SK-N-SH treated with all-trans-retinoic acid at 6 μM for 48 hours (cell line): ENCODE measurements at places on chromosomes 2 and 18.

GRCh38 chr2:39696838-39697237 is 31.1 kb downstream of the TMEM178A start:
- ATAC-seq: peak; percentile 92

DNA sequence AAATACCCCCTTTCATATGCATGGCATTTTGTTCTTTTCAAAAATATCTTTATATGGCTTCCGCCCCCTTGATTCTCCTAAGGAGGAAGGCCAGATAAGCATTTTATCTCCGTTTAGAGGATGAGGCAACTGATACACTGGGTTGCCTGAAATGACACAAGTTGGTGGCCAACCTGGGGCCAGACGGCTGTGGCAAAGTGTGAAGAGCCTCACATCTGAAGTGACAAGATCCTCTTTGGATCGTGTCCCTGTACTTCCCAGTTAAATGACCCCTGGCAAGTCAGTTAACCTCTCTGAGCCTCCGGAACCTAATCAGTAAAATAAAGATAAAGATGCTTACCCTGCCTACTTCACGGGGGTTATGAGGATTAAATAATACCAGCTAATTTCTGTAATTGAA is 4.6 kb downstream of the SETBP1 start:
- ATAC-seq: no peak

GRCh38 chr18:32450874-32451273 is 19.8 kb downstream of the GAREM1 start:
- no peak for ATAC-seq

DNA sequence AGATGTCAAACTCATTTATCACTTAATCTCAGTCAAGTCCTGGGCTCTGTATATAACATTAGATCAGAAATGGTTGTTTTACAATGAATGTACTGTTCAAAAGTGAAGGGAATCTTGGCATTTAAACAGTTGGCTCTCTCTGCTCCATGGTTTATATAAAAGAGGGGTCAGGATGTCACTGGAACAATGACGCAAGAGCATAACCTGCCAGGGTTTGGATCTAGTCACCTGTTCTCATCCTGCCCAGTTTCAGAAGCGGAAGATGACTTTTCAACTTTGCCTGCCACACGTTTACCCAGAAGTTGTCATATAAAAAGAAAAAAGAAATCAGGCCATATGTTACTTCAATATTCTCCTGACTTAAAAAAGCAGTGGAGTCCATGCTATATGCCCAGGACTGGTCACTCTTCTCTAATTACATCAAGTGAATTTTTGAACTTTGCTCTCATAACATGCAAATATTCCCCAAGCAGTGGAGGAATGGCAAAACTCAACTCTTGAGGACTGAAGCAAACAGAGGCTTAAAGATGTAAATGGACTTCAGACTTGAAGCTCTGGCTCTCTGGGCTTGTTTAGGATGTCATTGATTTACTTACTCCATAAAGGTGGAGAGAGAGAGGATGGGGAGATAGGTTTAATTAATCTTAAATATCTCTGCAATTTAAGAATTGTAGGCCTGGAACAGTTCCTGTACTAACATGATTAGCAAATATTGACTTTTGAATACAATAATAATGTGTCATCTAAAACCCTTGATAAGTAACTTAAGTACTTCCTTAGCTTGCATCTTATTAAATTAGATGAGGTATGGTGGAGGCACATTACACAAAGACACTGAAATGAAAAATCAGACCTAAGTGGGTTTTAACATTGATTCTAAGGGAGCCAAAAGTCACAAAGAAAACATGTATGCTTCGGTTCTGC is 58.3 kb downstream of the ETAA1 start:
- no peak for ATAC-seq

DNA sequence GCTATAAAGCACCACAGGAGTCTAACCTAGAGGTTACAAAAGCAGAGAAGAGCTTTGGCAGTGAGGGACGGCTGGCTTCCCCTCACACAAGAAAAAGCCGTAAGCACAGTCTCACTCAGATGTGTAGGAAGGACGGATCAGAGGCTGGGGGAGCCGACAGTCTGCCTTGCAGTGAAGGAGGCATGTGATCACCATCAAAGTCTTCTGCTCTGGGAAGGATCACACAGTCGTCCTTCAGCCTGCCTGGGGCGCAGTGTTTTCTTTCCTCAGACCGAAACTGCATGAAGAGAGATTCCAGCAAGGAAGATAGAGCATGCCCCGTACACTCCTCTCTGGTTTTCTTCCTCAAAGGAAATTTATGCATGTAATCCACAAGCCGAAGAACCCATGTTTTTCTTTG is 24.1 kb downstream of the GATA6 start:
- peak; percentile 39; the same call in 2 of the 3 replicates for ATAC-seq

- ATAC-seq: no peak
Observed at GRCh38 chr2:96514521-96514920, 9.4 kb upstream of the NEURL3 start.

- ATAC-seq: peak; percentile 26; the same call in 2 of the 3 replicates
Observed at GRCh38 chr18:58239879-58240278, 195.9 kb downstream of the NEDD4L start.

- ATAC-seq: peak; percentile 50; the same call in 2 of the 3 replicates
Observed at GRCh38 chr18:42052122-42052708, 97.2 kb downstream of the PIK3C3 start.
